T-cell (primary cell): ENCODE measurements at places on chromosomes 13 and 19.

- DNase-seq, result no peak
These were observed 8.4 kb upstream of the CEBPA start for GRCh38 chr19:33310606-33311325.

- DNase-seq, result no peak
These were observed 69.8 kb upstream of the STARD13 start for GRCh38 chr13:33355201-33355895.

GRCh38 chr19:30360376-30361106, 11.6 kb upstream of the ZNF536 start:
- no peak for DNase-seq

DNA sequence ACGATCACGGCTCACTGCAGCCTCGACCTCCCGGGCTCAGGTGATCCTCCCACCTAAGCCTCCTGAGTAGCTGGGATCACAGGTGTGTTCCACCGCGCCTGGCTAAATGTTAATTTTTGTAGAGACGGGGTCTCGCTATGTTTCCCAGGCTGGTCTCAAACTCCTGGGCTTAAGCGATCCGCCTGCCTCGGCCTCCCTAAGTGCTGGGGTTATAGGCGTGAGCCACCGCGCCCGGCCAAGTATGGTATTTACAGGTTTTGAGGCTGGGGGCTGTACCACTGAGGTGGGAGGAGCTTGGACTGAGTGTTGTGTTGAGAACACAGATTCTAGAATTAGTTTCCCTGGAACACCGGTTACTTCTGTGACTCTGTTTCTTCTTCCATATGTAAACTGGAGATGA, 452 bp upstream of the PPM1N start:
- DNase-seq, result no peak

- DNase-seq, result peak; percentile 84
These were observed at the start of gene ZDHHC20 for GRCh38 chr13:21458813-21459701. Gene ZDHHC20, minus strand, starts transcription at chr13:21459303. Its CDS starts 132 bp downstream, at chr13:21459171.

- no peak for DNase-seq
These were observed 35.8 kb upstream of the GRTP1 start for GRCh38 chr13:113399755-113400149.

DNA sequence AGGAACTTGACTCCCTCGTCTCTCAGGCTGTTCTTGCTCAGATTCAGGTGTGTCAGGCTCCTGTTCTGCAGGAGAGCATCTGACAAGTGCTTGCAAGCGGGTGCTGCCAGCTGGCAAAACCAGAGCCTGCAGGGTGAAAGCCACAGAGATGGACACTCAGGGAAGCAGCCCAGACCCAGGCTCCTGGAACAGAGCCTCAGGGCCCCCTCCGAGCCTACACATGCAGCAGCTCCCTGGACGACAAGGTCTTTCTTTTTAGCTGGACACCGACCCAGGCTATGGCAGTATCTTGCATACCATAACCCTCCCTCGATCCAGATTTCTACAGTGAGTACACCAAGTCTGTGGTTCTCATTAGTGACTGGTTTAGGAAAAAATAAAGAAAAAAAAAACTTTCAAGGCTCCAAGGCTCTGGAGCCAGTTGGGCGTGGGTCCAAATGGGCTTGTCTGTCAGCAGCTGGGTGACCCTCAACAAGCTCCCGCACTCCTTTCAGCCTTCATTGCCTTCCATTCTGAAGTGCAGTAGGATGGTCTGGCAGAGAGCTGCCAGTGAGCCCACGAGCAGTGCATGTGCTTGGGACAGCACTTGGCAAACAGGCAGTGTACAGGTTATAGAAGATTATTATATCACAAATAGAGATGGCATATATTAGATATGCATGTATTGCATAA, 29.9 kb downstream of the NLRP13 start:
- DNase-seq, result no peak

DNA sequence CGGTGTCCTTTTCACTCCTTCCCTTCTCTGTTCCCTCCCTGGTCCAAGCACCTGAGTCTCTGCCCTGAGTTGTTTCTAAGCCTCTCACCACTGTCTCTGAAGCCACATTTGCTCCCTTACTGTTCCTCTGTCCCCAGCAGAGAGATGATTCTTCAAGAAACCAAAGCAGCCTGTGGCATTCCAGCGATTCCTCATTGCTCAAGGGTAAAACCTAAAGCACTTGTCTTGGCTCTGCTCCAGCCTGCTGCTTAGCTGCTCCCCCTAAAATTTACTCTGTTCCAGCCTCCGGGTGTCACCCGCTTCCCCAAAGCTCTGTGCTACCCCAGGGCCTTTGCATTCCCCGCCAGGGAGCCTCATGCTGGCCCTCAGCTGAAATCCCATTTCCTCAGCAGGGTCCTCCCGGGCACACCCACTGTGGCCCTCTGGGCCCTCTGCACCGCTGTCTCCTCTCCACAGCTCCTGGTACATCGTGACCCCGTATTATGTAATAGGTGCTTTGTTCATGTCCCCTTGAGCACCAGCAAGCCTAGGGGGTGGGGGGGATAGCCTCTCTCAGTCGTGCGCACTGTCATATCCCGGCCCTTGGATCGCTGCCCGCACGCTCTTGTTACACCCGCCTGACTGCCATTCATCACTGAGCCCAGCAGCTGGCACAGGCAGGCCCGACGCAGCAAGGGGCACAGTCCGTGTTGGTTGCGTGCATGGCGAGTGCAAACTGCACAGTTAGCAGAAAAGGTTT, 15.8 kb downstream of the TECR start:
- DNase-seq, result no peak

- DNase-seq, result no peak
These were observed 4.0 kb upstream of the ZNF8 start for GRCh38 chr19:58274771-58275201.

DNA sequence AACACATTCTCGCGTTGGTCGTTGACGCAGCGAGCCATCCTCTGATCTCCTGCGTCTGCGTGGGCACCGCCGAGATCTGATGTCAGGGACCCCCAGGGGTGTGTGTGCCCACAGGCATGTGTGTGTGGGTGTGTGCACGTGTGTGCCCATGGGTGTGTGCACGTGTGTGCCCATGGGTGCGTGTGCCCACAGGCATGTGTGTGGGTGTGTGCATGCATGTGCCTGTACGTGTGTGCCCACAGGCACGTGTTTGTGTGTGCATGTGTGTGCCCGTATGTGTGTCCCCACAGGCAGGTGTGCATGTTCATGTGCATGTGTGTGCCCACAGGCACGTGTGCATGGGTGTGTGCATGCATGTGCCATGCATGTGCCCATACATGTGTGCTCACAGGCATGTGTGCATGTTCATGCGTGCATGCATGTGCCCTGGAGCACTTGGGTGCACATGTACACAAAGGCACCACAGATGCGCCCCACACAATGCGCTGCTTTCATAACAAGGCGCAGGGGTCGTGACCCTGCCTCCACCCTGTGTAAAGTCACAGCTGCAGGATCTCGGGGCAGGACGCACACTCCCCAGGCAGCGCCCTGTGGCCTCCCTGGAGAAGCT, 77.5 kb downstream of the RASA3 start:
- no peak for DNase-seq
